ENCODE measurements at places on chromosomes 3 and 15.

GRCh38 chr3:99950921-99951320, 133.3 kb downstream of the CMSS1 start:
- no peak for DNase-seq

DNA sequence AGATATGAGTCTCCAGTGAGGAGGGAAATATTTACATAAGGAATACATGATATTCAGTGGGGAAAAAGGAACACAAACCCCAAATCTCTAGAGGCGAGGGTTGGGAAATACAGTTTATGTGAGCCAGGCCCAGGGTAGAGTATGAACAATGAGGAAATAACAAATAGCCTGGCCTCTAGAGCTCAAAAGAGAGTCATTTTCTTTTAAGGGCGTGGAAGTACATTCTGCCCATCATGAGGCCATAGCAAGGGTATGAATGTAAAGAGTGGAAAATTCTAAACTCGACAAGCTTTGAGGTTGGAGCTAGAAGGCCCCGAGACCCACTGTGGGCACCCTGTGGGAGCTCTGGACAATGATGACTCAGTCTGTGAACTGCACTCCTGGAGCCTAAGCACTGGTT, 27.8 kb upstream of the IGF2BP2 start:
- peak; percentile 81 for DNase-seq

DNA sequence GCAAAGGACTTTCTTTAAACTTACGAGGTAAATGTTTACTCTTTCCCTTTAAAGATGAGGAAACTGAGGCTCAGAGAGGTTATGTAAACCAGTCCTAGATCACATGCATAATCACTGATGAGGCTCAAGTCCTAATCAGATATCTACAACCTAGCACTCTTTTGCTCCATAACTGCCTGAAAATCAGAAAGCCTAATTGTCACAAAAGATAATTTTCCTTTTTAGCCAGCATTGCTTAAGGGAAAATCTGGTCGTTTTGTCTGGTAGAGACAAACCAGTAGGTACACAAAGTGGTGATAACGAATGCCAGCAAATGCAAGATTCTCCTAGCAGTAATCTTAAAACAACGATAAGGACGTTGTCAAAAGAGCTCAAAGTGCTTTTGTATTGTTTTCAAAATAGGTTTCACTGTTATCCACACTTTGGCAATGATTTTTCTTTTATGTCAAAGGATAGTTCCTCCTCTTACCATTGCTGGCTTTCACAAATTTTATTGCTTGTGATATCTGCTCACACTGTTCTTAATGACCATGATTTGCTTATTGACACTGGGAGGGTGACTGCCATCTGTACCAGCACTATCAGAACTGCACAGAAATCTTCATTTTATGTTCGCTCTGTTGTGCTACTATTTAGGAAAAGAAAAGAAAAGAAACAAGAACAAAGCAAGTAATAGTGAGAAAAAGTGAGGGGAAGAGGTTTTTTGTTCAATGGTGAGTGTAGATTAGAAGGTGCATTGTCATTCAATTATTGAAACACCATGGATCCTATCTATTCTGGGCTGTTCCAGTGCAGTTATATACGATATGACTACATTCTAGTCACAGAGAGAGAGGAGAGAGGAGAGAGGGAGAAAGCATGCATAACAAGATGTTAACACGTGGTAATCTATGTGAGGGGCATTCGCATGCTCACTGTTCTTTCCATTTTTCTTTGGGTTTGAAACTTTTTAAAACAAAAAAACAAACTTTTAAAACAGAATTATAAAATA, 13.7 kb downstream of the IQCH start:
- DNase-seq, result no peak

DNA sequence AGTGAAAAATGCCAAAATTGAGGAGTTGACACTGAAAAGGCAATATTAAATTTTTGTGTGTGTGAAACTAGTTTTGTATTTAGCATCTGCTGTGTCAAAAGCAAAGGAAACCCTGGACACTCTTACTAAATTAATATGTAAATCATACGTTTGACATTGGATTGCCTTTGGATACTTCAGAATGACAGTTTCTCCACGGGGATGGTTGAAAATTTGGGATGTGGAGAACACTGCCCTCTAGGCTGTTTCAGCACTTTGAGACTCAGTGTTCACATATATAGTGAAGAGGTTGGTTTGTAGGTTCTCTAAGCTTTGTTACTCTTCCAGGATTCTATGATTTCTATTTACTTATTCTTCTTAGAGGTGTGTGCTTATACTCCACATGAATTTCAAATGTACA, 3.0 kb downstream of the ROBO2 start:
- no peak for DNase-seq

DNA sequence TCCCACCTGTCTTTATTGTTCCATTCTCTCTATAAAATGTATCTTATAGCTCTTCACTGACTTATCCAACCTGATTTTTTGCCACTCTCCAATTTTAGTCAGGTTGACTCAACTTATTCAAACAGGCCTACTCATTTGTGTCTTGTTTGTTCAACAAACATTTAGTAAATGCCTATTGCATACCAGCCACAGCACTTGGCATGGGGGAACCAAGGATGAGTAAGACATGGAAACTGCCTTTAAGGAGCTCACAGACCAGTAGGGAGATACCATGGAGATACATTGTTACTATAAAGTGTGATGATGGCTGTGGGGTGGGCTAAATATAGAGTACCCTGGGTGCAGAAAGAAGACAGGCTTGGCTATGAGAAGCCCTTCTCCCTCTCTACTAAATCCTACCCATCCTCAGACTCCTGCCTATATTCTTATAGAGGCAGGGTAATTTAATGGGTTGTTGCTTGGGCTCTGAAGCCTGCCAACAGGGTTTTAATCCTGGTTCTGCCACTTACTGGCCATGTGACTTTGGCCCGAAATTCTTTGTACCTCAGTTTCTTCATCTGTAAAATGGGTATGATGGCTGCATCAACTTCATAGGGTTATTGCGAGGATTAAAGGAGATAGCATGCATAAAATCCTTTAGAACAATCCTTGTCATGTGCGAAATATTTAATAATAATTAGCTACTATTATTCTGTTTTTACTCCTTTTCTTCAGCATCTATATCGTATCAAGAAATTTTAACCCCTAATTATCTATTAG, 348.5 kb upstream of the UMPS start:
- peak; percentile 33 for DNase-seq
